ENCODE measurements at places on chromosomes 5 and 9.

GRCh38 chr5:43121913-43122484 lies 1.3 kb downstream of the ZNF131 start:
- peak; percentile 65 for DNase-seq

DNA sequence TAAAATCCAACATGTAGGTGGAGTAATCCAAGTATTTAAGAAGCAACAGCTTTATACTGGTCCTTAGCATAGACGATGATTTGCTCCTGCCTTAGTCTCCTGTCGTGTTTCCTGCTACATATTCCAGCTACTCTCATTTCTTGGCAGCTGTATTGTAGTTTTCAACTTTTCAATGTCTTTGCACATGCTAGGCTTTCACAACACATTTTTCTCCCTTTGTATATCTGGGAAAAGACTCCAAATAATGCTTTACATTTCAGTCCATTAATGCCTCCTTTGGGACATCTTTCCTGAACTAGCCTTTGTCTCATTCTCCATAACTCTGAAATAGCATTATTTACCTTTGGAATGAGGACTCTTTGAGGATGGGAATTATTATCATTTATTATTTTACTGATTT lies 508.0 kb downstream of the PTPRD start:
- no peak for DNase-seq

GRCh38 chr9:96163712-96164111 lies 138.3 kb downstream of the HSD17B3 start:
- DNase-seq: no peak

GRCh38 chr5:146675636-146676035 lies 159.6 kb upstream of the GPR151 start:
- no peak for DNase-seq

GRCh38 chr9:123081824-123082223 lies 48.4 kb downstream of the GPR21 start:
- DNase-seq: peak; percentile 42

DNA sequence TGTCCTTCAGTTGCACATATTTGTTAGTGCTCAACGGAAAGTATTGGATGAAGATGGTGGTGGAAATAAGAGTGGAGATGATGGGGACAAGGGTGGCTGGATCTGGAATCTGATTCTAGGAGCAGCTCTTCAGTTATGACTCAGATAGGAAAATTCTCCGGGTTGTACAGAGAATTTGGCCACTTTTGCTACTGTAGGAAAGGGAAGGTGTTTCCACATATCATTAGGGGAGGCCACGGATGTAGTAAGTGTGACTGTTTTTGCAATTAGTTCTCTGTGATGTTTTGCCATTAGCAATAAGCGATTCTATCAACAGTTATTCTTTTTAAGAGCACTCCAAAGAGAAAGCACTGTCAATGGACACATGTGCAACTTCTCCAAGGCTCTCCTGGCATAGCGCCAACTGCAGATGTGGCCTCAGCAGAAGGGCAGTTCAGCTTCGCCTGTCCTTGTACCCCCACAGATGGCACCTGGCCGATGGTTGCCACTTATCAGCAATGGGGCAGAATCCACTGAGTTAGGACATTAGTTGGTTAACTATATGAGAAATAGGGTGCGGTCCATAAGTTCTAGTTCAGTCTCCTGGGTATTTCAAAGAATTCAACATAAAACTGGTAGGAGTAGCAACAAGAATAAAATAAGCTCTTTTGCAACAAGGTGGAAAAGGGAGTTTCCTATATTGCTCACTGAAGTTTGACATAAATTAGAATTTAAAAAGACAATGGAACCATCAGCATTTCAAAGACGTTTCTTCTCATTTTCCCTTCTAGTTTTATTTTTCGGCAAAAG lies 96.3 kb downstream of the ARSB start:
- no peak for DNase-seq

GRCh38 chr5:39668980-39669379 lies 244.2 kb upstream of the DAB2 start:
- DNase-seq: peak; percentile 4

- DNase-seq: no peak
Observed at GRCh38 chr9:119765632-119766175, 396.5 kb upstream of the BRINP1 start.

DNA sequence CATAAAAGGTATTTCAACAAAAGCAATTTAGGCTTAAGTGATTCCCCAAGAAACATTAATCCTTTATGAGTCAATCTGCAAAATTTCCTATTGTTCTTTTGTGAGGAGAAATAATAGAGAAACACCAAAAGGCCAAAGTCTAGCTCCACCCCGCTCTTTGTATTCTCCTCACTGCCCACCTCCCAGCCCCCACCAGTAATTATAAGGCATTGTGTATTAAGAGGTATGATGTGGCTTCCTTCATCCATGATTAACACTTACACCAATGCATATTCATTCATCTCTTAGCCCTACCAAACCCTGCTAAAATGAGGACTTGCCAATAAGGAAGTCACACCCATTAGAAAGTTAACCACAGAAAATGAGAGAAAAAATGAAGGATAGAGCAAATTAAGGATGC lies 105.3 kb upstream of the SPATA31D4 start:
- DNase-seq: no peak

GRCh38 chr5:170256571-170256970 lies 23.8 kb downstream of the C5orf58 start:
- no peak for DNase-seq

DNA sequence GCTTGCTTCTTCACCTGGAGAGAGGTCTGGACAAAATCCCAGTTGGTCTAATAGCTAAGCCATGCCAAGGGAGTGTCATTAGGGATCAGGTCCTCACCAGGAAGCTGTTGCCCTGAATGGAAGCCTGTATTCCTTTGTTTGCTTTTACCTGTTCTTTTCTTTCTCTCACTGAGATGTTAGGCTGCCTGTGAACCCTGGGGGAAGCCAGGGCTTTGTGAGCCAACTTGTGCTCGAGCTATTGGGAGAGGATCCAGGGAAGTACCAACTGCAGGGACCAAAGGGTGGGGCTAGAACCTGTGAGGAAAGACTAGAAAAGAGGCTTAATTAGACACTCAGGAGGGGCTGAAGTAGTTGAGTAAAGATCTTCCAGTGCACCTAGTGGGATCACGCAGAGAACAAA lies 451.2 kb upstream of the TLE4 start:
- no peak for DNase-seq

DNA sequence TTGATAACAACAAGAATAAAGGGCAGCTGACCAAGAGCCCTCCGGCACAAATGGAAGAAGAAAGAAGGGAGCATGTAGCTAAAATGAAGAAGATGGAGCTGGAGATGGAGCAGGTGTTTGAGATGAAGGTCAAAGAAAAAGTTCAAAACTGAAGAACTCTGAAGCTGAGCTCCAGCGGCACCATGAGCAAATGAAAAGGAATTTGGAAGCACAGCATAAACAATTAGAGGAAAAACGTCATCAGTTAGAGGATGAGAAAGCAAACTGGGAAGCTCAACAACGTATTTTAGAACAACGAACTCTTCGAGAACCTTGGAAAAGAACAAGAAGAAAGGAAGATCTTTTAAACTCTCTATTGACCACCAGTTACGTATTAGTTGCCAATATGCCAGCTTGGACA lies 100.9 kb downstream of the GABBR2 start:
- peak; percentile 65 for DNase-seq

GRCh38 chr5:132566657-132567056 lies 9.9 kb downstream of the RAD50 start:
- DNase-seq: no peak

GRCh38 chr9:27365707-27366376 lies 68.9 kb upstream of the EQTN start:
- DNase-seq: no peak

- DNase-seq: no peak
Observed at GRCh38 chr5:138538943-138539627, 4.0 kb downstream of the ETF1 start.

DNA sequence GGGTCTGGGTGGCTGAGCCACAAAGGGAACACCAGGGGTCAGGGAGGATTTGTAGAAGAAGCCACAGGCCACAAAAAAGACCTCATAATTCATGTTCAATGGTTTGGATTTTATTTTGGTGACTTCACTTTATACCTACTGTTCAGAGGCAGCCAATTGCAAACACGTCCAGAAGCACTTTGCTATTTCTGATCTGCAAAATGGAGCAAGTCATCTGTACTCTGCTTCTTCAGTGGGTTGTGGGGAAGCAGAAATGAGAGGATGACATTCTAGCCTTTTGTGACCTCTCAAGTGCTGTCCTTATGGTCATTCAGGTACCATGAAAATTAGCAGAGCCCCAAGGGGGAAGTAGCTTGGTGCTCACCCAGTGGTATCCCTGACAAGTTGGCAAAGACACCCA lies 2.5 kb upstream of the KCNIP1 start:
- no peak for DNase-seq

GRCh38 chr9:127905004-127905728 lies 5.8 kb upstream of the ST6GALNAC6 start:
- no peak for DNase-seq

- no peak for DNase-seq
Observed at GRCh38 chr9:115804206-115804605, 349.4 kb upstream of the PAPPA start.

DNA sequence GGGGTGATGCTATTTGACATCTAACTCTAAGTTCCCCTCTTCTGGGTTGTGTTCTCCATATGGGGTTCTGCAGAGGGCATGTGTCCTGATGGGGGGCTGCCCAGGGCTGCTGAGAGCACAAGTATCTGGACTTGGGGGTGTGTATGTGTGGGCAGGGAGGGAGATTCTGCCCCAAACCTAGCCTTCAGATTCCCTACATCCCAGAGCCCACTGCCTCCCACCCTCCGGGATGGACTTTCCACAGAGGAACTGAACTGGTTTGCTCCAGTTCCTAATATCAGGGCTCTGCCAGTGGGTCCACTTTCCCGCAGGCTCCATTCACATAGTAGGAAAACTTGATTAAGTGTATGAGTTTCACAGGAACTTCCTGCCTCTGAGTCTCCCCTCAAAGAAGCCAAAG lies 16.4 kb upstream of the TIFAB start:
- DNase-seq: no peak

DNA sequence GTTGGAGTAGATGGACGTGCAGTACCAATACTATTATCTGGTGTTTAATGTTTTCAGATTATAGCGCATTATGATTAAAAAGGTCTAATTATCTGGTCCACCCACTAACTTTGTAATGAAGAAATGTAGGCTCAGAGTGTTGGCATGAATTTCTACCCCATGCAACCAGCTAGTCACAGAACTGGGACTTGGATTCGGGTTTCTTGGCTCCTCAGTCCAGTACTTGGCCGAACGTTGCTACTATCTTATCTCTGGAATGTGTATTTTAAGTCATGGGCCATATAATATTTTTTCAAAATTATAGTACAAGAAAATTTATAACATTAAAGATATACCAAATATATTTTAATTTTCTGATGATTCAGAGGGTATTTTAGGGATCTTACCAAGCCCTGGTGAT lies 657.5 kb upstream of the DMAC1 start:
- no peak for DNase-seq

- no peak for DNase-seq
Observed at GRCh38 chr9:38257626-38258215, 134.8 kb upstream of the ALDH1B1 start.

DNA sequence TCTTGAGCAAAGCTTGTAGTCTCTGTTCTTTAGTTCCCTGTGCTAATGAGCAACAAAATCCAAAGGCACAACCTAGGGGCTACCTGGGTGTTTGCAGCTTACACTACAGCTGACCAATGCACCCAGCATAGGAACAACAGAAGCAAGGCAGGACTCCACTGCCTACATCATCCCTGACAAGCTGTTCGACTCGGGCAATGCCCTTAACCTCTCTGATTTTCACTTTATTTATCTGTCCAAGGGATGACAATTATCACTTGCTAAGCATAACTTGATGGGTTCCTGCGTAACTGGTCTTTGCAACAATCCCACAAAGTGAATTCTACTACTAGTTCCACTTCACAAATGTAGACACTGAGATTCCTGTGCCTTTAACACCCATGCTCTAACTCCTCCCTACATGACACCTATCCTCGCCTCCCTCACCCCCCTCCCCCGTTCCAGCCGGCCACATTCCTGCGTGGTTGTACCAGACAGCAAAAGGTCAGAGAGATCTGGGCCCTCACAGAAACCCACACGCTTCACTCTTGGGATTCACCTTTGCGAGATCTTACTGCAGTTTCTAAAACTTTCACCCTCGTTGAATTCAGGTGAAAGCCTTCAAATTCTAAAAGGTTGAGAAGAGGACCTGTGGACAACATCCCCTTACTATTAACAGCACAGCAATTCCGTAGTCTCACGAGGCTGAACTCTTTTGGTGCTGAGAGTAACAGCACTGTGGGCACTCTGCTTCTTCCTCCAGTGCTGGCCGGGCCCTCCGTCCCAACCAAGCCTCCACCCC lies 995 bp downstream of the IPPK start:
- peak; percentile 63 for DNase-seq

DNA sequence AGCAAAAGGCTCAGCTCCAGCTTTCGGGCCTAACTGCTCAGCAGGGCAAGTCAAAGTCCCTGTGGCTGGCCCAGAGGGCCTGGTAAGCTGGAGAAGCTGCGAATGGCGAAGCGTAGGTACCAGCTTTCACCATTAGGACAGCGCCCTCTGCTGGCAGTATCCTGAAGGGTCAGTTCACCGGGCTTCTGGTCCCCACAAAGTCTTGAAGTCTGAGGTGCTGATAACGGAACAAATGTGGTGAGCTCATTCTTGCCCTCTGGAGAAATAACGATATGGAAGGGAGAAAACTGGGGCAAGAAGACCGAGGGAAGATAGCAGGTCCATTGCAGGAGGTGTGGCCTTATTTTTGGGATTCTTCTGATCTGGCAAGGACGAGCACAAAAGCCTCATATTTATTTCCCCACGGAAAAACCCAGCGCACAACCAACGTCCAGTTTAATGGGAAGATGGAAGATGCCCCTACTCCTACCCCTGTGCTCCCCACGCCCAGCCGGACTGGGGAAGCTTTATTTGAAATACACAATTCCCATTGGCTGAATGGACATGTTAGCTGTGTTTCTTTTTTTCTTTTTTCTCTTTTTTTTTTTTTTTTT lies 7.2 kb downstream of the SOWAHA start:
- peak; percentile 79 for DNase-seq

- DNase-seq: peak; percentile 53
Observed at GRCh38 chr5:67094476-67095300, 101.9 kb downstream of the CD180 start.

GRCh38 chr5:123503299-123503698 lies 8.7 kb upstream of the CSNK1G3 start:
- DNase-seq: no peak

- no peak for DNase-seq
Observed at GRCh38 chr9:113390192-113390960, 10.7 kb downstream of the ALAD start.

GRCh38 chr9:92138157-92138959 lies 23.1 kb upstream of the SPTLC1 start:
- peak; percentile 33 for DNase-seq

Data from HFFc6 (cell line).